Astrocyte of the cerebellum (primary cell): ENCODE measurements at places on chromosomes 2 and 18.

- DNase-seq = no peak
Observed at GRCh38 chr2:172281648-172282570, 145.5 kb upstream of the ITGA6 start.

- no peak for DNase-seq
Observed at GRCh38 chr18:28078849-28079248, 98.1 kb downstream of the CDH2 start.

GRCh38 chr2:213224366-213224765, 59.9 kb upstream of the SPAG16 start:
- DNase-seq = no peak

DNA sequence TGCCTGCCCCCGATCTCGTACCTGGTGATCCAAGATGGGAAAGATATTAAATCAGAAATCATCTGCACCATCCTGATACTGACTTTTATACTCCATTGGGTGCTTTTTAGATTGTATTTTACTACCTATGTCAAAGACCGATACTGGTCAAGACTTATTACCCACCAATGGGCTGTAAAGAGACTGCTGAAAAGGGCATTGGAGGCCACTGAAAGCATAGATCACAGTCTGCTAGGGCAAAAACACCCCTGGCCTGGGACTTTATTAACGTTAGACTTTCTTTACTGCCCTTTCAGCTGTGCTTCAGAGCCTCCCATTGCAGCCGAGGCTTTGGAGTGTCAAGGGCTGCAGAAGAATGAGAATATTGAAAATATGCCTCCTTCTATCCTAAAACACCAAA, 472.8 kb upstream of the DDX18 start:
- no peak for DNase-seq

DNA sequence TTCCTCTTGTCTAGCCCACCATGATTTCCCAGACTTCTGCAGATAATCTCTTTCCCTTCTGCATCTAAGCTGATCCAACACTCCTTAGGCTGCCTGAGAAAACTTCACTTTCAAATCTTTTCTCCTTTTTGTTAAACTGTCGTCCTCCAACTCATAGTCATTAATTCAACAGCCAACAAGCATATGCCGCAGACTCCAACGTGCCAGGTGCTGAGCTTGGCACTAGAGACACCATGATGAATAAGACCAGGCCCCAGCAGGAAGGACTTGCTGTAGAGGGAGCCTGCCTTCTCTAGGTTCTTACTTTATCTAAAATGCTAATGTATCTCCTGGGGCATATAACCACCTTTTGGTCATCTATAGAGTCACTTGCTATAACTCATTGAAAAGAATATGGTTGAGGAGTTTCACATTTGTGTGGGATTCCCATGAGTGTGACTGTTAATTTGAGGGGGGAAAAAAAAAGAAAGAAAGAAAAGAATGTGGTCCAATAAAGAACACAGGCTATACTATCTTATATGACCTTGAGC, 51.0 kb downstream of the ANKRD44 start:
- DNase-seq = no peak

GRCh38 chr18:23071285-23071684, 64.0 kb upstream of the CABLES1 start:
- no peak for DNase-seq

GRCh38 chr18:33605250-33605649, 27.2 kb downstream of the ASXL3 start:
- DNase-seq = no peak

DNA sequence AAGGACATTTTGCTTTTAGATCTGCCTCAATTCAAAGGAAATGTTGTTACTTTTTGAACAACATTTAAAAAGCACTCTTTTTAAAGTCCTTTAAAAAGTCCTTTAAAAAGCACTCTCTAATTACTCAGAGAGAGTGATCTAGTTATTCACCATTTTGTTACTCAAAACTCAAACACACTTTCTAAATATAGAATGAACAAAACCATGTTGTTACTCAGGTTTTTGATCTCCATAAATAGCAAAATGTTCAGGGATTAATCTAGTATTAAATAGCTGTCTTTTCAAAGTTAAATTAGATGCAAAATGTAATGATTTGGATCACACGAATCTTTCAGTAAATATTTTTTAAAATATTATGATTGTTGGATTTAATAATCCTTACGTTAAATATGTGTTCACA, 143.5 kb upstream of the BOD1L2 start:
- DNase-seq = no peak

DNA sequence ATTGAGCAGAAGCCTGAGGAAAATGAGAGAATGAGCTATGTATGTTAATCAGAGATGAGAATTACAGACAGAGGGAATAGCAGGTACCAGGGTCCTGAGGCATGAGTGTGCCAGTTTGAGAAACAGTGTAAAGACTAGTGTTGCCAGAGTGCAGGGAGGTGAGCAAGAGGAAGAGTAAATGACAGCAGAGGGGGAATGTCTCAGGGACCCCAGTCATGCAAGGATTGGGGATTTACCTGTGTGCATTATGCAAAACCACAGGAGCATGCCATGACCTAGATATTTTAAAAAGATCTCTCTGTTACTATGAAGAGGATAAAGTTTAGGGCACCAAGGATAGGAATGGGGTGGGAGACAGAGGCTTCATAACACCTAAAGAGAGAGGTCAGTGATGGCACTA, 72.1 kb downstream of the TTC32 start:
- no peak for DNase-seq

DNA sequence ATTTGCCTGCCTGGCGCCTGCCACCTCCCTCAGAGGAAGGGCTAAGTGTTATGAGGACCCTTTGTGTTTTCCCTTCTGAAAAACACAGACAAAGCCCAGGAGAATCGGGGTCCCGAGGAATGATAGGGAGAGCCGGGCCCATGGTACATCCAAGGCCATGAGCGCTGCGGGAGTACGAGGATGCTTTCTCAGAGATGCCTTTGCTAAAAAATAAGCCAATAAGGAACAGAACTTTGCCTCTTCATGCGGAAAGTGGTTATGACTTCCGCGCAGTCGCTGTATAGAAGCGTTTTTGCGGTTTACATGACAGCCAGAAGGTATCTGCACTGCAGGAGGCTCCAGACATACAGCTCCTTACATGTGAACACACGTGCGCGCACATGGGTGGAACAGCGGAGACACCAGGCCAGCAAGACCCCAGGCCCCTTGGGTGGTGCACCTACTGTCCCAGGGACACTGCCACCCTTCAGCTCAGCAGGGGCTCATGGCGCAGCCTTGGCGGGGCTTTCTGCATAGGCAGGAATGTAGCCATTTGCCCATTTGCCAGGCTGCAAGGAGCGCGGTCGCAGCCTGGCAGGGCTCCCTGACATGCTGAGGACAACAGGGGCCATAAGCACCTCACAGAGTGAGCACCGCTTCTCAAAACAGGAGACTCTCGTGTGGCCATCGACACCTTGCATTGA, 252.4 kb upstream of the SALL3 start:
- no peak for DNase-seq

- peak; percentile 24 for DNase-seq
Observed at GRCh38 chr2:85420536-85421259, 2.2 kb downstream of the SH2D6 start.

DNA sequence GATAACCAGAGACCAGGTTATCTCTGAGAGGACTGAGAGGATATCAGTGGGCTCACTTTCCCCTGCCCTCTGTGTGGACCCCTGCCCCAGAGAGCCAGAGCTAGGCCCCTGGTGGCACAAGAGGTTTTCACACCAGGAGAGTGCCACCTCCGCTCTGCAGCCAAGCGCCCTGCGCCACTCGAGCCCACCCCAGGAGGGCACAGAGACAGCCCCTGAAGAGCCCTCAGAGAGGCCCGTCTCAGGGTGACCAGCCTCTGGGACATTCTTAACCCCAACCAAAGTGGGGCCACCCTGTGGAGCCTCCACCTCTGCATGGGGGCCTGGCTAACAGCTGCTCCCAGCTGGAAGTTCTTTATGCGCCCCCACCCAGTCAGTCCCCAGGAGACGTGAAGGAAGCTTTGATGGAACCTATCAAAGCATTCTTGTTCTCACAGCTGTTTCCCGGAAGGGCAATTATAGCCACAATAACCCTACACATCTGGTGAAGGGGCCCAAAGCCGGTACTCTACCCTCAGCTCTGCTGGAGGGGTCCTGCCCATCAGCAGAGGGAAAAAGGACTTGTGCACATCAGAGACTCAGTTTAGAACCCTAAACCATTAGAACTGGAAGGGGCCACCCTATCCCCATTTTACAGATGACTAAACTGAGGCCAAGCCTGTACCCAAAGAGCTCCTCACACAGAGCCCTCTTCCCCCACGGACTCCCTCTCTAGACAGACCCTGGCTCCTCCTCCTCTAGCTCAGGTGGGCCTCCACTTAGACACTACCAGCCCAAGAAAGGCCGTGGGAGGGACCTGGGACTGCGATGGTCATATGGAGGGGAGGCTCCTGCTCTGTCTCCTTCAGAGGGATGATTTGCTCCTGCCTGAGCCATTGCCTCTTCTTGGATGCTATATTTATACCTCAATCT, 101.1 kb downstream of the ZFP36L2 start:
- no peak for DNase-seq

GRCh38 chr2:160463245-160463644, 30.4 kb downstream of the RBMS1 start:
- DNase-seq = no peak

DNA sequence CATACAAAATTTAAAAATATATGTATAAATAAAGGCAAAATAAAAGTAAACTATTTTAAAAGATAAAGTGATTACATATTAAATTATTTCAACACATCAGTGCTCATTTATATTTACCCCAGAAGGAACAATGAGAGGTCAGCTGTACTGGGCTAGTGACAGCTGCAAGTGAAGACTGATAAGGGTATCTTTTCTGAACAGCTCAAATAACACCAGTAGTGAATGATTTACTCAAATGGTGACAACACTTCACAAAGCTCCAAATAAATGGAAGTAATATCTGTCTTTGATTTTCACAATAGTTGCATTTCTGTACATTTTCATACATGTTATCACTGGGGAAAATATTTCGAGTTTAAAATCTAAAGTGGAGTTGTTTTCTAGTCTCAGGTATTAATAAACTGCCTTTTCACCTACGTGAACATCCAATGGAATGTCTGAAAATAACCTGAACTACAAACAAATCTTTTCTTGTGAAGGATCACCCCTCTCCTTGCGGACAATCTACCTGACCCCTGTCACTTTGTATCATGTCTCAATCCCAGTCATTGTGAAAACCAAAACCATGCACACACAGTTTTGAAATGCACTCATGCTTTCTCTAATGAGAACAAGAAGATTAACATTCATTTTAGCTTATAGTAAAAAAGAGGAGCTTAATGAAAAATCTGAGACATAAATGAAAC, 1928.8 kb upstream of the CELF4 start:
- no peak for DNase-seq

DNA sequence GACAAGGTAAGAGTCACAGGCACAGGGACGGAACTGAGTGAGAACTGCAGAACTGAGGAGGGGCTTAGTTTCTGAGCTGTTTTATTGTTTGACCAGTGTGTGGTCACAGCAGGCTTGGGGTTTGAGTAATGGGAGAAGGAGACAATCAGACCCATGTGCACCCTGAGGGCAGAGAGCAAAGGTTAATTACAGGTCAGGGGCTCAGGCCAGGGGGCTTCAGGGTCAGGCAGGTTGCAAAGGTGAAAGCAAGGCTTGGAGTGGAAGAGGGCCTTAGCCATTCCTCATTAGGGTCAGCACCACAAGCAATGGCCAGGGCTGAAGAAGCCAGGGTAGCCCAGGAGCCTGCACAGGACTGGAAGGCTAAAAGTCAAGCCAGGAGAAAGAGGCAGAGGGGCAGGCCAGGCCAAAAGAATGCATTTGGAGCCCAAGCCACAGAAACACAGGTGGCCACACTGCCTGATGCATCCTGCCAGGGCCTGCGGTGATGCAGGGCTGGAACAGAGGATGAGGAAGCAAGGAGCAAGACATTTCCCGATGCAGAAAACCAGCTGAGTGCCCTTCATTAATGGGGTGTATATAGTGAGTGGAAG, 209.8 kb upstream of the GYPC start:
- no peak for DNase-seq

DNA sequence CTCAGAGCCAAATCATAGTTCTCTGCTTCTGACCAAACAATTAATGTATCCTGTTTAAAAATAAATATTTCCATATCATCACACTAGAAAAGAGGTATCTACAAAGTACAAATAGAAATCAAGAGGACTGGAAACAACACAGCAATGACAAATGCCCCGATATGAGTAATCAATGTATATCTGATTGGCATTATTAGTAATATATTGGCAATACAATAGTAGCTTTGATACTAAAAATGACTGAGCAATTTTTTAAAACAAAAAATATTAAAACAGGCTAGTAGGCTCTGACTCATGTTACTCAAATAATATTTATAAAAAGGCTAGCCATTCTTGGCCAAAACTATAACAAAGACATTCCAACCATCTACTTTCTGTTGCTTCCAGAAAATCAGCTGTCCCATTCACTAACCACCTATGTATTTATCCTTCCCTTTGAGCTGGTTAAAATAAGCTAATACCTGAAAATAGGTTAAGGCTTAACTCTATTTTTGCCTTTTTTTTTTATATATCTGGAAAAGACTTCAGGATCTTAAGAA, 13.3 kb downstream of the PPP4R3B start:
- DNase-seq = no peak

DNA sequence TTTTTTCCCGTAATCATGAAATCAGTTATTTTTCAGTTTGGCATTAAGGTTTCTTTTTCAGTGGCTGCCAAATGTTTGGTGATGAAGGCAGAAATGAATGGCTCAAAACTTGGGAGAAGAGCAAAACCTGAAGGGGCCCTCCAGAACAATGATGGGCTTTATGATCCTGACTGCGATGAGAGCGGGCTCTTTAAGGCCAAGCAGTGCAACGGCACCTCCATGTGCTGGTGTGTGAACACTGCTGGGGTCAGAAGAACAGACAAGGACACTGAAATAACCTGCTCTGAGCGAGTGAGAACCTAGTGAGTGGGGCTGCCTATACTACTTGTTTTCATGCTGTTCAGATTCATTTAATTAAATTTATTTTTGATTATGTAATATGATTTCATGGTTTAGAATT, 29.2 kb upstream of the MSH2 start:
- DNase-seq = no peak
